ENCODE measurements at places on chromosomes 1 and 21. TPM values are rescaled to one million over a fixed set of nuclear protein-coding genes. Genes with fewer than 3 reads are reported as not detected.
A peak's percentile ranks its signal among the peaks of the same experiment; 100 is the strongest.

RAB42 gene
- 3.5 TPM for total RNA-seq

ACTA1 gene
- 6.8 TPM for total RNA-seq

SPRR2E gene
- total RNA-seq, result not detected

EFNA3 gene
- 2.0 TPM for total RNA-seq

S100A14 gene
- not detected for total RNA-seq

SPRR5 gene
- not detected for total RNA-seq

SLC9C2 gene
- not detected for total RNA-seq

DNA sequence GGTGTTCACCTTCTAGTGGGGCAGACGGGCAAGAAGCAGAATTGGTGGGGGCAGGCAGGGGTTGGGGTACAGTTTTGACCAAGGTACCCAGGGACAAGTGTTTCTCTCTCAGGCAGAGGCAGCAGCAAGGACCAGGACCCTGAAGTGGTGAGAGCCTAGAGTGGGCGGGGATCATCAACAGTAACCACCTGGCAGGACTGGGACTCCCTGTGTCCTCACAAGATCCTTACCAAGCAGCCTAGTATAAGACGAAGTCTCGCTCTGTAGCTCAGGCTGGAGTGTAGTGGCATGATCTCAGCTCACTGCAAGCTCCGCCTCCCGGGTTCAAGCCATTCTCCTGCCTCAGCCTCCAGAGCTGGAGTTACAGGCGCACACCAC lies 3.2 kb upstream of the NADK start:
- no peak for DNase-seq

DNA sequence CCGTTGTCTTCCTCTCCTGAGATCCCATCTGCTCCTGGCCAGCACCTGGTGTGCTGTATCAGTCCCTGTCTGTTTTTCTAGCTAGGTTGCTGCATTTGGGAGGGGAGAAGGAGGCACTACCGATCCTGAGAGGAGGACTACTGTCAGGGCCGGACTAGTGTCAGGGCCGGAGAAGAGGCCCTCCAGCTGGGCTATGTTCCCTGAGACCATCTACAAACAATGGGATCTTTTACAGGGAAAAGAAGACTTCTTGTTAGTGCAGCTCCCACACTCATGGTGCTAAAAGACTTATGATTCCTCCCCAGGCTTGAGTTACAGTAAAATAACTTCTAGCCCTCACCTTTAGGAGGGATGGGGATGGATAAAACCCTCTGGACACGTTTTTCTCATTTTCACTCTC lies 141.0 kb upstream of the TNR start:
- DNase-seq, result no peak

DNA sequence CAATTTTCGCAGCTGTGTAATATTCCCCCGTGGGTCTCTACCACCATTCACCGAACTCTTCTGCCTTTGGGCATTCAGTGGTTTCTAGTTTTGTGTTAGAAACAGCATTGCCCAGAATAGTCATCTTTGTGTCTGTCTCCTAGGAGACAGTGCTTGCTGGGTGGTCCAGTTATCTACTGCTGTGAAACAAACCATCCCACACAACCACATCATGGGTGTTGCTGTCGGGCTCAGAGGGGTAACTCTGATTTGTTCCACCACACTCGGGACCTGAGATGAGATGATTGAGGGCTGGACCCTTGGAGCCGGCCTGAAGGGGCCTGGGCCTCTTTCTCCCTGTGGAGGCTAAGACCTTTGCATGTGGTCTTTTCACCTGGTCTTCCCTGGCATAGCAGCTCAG lies 427.2 kb upstream of the VAMP3 start:
- DNase-seq, result no peak

GRCh38 chr1:89530444-89531089 lies 5.9 kb downstream of the LRRC8B start:
- no peak for DNase-seq

DNA sequence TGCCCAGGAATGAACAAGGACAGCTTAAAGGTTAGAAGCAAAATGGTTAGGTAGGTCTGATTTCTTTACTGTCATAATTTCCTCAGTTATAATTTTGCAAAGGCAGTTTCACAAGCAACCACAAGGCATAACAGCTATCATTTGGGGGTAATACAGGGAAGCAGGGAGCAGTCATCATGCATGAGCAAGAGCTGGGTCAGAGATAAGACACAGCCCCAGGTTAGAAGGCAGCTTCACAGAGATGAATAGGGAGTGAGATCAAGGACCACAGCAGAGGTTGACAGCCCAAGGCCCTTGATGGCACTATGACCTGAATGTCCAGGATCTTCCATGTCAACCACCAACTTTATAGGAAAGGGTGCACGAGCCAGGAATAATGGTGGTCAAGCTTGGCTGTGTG lies 9.0 kb upstream of the CSRP1 start:
- DNase-seq, result no peak

DNA sequence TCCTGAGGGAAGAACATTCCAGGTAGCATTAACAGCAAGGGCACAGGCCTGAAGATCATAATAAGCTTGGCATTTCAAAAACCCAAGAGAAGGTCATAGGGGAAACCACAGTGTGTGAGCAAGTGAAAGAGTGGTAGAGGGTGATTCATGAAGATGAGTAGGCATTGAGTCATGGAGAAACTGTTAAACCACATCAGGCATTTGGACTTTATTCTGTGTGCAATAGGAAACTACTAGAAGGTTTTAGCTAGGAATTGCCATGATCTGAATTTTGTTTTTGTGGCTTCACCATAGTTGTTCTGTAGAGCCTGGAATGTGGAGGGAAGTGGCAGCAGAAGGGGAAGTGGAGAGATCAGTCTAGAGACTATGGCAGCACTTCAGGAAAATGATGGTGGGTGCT lies 359.0 kb upstream of the PTBP2 start:
- no peak for DNase-seq

DNA sequence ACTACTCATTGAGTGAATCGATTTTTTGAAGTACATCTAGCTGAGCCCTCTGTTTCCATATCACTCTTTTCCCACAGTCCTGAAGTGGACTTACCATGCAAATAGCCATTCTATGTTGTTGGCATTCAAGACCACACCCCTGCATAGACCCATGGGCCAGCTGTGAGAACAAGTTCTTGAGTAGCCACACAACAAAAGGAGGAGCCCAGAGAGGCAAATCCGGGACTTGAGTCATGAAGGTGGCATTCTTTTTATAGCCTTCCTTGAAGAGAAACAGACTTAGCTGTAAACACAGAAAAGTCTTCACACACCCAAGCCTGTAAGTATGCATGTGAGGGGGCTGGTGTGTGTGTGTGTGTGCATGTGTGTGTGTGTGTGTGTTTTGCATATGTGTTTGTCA lies 13.8 kb upstream of the SPRR5 start:
- no peak for DNase-seq

- no peak for DNase-seq
Measured at GRCh38 chr1:45796381-45796780, 7.0 kb upstream of the MAST2 start.

- DNase-seq, result no peak
Measured at GRCh38 chr1:171185091-171185490, at the start of gene FMO2. FMO2 (plus strand) TSS chr1:171185300; CDS start chr1:171185714, 414 bp downstream.

- no peak for DNase-seq
Measured at GRCh38 chr1:38175121-38175520, 128.5 kb upstream of the POU3F1 start.

GRCh38 chr1:201448990-201449389 lies 20.0 kb downstream of the PHLDA3 start:
- DNase-seq, result peak; percentile 54

DNA sequence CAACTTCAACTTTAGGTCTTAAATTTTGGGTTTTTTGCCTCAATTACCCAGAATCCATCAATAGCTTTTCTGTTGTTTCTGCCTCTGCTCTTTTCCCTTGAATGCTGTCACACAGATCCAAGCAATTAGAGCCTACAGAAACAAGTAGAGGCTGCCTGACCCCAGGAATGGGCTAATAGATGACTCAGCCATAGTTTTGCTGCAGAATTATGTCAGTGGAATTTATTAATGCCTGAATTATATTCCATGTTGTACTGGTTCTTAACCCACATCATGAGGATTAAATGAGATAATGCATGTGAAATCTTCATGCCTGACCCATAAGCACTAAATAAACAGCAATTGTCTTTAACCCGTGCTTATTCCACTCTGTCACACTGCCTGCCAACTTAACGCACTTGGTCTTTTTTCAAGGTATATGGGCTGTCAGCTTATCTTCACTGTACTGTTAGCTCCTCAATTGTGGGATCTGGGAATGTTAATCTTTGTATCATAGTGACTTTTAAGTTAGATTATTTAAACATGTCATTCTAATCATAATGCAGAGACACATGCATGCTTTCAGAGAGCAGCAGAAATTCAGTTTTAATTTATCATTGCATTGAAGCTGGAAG lies 213.3 kb downstream of the ROR1 start:
- no peak for DNase-seq

- DNase-seq, result peak; percentile 92
Measured at GRCh38 chr1:54220004-54220811, 20.2 kb downstream of the MRPL37 start.

DNA sequence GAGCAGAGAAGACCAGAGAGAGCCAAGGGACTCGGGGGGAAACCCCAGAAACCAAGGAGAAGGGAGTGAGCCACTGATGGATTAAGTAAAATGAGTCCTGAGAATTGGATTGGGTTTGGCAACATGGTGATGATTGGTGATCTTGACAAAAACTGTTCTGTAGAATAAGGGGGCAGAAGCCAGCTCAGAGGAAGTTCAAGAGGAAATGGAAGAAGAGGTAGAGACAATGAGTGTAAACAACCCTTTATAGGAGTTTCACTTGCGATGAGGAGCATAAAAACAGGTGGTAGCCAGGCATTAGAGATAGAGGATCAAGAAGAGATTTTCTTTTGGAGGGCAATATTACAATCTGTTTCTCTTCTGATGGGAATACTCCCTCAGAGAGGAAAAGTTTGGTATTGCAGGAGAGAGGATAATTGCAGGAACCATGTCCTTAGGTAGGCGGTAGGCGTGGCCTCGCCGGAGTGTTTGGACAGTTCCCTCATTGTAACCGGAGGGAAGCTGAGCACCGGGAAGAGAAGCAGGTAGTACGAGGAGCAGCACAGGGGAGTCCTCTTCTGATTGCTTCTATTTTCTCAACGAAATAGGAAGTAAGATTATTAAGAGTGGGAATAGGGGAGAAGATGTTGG lies 68.4 kb upstream of the TENT5C start:
- DNase-seq, result no peak

DNA sequence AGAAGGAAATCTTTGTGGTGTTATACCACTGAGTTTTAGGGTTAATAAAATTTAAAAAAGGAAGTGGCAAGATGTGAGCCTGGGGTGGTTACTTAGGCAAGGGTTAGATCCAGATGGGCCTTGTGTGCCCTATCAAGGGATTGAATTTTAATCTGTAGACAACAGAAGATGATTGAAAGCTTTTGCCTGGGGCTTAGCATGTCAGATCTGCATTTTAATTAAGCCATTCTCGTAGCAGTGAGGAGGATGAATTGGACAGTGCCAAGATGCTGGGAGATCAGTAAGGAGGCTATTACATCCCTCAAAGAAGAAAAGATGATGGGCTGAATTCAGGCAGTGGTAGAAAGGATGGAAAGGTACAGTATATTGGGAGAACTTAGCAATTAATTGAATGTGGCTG lies 42.3 kb downstream of the HMGB4 start:
- no peak for DNase-seq

- no peak for DNase-seq
Measured at GRCh38 chr1:115473986-115474565, 136.0 kb upstream of the NGF start.

DNA sequence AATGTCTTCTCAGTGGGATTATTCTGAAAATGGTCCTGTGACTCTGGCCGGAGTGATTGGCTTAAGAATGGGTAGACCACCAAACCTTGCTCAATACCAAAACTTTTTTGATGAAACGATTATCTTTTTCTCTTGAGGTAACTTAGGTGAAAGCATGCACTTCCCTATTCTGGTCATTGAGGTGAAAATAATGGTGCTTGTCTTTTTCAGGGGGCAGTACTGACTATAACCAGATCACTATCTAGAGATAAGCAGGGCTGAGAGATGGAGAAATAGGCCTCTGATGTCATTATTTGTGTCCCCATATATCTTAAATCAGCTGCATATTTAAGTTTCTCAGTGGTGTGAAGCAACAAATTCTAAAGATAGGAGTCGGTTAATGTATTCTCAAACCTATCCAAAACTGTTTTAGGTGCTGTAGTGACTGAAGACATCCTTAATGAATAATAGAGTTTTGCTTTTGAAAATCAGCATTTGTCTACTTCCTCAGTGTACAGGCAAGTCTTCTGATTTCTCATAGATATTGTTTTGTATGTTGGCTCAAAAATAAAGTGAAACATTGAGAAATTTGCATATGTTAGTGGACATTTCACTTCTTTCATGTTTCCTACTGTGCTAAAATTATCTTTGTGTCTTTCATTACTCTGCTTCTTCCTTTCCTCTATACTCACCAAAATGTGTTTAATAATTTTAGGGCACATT lies 735.3 kb upstream of the ADGRL4 start:
- no peak for DNase-seq

GRCh38 chr21:39196310-39196709 lies 13.1 kb upstream of the PSMG1 start:
- DNase-seq, result no peak
